ENCODE measurements at places on chromosomes 1 and 21.
A peak's percentile ranks its signal among the peaks of the same experiment; 100 is the strongest.

DNA sequence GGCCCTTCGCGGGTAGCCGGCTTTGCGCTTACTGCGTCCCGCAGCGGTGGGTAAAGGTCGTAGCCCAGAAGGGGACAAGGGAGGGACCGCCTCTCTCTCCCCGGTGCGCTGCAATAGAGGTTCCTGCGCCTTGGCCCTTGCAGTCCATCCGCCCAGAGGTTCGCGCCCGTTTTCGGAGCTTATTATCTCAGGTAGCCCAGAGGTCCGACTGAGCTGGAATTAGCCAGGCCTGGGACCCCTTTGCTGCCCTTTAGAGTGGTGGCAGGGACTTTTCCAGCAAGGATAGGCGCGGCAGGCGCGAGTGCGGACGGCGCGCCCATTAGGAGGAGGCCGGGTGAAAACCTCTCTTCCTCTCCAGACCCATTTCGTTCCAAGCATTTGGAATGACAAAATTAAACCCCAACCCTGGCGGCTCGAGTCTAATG is 5.0 kb downstream of the LHX4 start:
- no peak for DNase-seq

- no peak for DNase-seq
Observed at GRCh38 chr1:119794876-119795240, 16.4 kb downstream of the REG4 start.

DNA sequence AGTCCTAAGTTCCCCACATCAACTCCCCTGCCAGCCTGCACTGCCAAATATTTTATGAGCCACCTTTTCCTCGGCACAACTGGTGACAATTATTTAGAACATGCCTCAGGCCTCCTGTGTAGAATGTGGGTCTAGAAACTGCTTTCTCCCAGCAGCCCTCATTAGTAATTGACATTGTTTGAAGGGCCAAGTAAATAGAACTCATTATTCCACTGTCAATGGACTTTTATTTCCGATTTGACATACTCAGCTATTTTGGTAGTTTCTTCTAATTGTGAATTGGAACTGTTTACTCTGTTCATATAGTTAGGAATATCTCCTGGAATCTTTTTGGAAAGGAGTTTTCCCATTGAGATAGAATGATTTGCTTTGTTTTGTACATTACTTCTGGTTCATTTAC is 168.8 kb upstream of the L1TD1 start:
- no peak for DNase-seq

GRCh38 chr1:240134596-240134995 is 42.9 kb downstream of the FMN2 start:
- no peak for DNase-seq

GRCh38 chr1:200775850-200776249 is 37.2 kb downstream of the CAMSAP2 start:
- DNase-seq = no peak

GRCh38 chr1:247210062-247210375 is 38.2 kb upstream of the ZNF124 start:
- no peak for DNase-seq

GRCh38 chr1:29123053-29123886 is 433 bp downstream of the TMEM200B start:
- no peak for DNase-seq

DNA sequence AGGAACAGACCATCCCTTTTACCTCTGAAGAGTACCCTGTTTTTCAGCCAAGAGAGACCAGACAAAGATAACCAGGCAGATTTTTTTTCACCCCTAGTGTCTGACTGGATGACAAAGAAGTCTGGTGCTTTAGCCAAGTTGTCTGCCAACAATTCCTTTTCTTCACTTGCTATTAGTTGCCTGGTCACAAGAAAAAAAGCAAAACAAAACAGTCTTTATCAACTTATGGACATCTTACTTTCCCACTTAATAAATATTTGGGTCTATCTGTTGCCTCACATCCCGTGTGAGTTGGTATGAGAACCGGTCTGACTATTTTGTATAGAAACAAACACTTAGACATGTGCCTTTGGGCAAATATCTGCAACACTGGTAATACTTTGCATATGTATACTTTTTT is 662.9 kb downstream of the PLPP3 start:
- DNase-seq = no peak

- DNase-seq = no peak
Observed at GRCh38 chr1:117798550-117798949, 130.9 kb downstream of the GDAP2 start.

- no peak for DNase-seq
Observed at GRCh38 chr1:918353-918752, 5.4 kb upstream of the SAMD11 start.

DNA sequence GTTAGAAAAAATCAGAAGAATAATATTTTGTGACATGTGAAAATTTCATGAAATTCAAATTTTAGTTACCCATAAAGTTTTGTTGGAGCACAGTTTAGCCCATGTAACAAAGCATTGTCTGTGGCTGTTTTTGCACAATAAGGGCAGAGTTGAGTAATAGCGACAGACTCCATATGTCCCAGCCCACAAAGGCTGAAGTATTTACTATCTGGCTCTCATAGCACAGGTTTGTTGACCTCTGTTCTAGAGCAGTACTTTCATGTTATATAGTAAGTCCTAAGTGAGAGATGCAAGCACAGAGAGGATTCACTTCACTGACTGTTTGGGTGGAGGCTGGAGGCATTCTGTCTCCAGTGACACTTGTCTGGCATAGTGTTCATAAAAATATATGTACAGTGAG is 6.8 kb downstream of the LAMC1 start:
- peak; percentile 40 for DNase-seq

- DNase-seq = no peak
Observed at GRCh38 chr21:28884481-28884880, 108.2 kb downstream of the LTN1 start.

GRCh38 chr1:165671526-165671925 is 26.8 kb downstream of the ALDH9A1 start:
- DNase-seq = no peak

- no peak for DNase-seq
Observed at GRCh38 chr1:203045821-203046594, 19.7 kb downstream of the PPFIA4 start.

- DNase-seq = no peak
Observed at GRCh38 chr1:46613661-46614603, 2.7 kb downstream of the MOB3C start.

DNA sequence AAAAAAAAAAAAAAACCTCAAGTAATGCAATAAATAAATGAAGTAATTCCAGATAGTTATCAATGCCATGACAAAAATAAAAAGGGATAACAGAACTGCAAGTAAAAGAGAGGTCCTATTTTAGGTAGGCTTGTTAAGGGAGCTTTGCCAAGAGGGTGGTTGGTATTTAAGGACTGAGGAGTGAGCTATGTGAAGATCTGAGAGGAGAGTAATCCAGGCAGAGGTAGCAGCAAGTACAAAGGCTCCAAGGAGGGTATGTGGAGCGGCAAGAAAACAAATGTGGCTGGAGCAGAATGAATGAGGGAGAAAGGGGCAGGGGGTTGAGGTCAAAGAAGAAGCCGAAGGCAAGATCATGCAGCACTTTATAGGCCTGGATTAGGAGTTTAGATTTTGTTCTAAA is 59.9 kb upstream of the CDC42BPA start:
- DNase-seq = no peak

All from NCI-H774 (cell line).